Activated T-helper 1 cell treated with Interleukin-2 at 50 U/mL for 16 hours (primary cell): ENCODE measurements at places on chromosomes 5 and 9.

- no peak for DNase-seq
Measured at GRCh38 chr5:171615705-171616640, 169.6 kb upstream of the SMIM23 start.

DNA sequence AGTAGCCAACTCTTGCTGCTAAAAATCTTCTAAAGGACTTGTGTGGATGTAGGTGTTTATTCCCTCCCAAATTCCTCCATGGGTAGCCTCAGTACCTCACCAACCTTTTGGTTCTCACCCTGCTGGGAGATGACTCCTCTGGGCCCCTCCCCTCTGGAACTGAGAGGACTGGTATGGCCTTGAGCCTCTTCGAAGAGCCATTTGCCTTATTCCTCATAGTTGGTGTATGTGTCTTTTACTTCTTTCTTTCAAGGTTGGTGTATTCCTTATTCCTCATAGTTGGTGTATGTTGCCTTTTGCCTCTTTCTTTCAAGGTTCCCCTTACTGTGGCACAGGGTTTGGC is 48.3 kb downstream of the GNAQ start:
- DNase-seq = no peak

DNA sequence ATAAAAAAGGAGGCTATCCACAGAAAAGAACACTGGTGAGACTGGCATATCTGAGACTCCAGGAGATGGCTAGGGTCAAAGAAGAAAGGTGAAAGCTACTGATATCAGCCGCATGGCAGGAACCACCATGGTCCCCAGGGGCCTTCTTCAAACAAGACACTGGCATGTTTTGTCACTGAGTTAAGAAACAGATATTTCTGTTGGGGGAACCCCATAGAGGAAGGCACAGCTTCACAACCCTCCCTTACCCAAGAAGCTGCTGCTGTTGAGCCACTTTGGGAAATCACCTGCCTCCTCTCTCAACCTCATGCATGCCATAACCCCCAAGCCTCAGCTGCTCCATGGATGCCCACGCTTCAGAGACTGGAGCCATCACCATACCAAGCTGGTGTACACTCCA is 13.3 kb upstream of the BTNL3 start:
- no peak for DNase-seq

DNA sequence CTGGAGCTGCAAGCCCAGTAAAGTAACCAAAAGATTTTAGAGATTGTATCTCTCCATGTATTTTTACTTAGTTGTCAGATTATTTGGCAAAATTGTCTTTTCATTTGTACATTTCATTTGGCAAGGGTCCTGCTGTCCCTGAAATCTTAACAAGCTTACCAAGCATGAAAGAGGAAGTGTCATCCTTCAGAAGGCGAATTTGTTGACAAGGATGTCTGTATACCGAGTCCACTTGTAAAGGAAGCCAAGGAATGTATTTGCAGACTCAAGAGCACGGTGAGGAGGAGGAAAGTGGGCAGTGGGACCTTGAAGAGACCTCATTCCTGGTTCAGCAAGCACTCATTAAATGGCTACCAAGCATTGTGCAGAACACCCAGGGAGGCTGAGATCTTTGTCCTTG is 7.5 kb upstream of the OTULINL start:
- no peak for DNase-seq

- DNase-seq = no peak
Measured at GRCh38 chr9:123517512-123517911, 161.5 kb downstream of the CRB2 start.

- no peak for DNase-seq
Measured at GRCh38 chr5:62717301-62717933, 138.8 kb downstream of the LRRC70 start.

DNA sequence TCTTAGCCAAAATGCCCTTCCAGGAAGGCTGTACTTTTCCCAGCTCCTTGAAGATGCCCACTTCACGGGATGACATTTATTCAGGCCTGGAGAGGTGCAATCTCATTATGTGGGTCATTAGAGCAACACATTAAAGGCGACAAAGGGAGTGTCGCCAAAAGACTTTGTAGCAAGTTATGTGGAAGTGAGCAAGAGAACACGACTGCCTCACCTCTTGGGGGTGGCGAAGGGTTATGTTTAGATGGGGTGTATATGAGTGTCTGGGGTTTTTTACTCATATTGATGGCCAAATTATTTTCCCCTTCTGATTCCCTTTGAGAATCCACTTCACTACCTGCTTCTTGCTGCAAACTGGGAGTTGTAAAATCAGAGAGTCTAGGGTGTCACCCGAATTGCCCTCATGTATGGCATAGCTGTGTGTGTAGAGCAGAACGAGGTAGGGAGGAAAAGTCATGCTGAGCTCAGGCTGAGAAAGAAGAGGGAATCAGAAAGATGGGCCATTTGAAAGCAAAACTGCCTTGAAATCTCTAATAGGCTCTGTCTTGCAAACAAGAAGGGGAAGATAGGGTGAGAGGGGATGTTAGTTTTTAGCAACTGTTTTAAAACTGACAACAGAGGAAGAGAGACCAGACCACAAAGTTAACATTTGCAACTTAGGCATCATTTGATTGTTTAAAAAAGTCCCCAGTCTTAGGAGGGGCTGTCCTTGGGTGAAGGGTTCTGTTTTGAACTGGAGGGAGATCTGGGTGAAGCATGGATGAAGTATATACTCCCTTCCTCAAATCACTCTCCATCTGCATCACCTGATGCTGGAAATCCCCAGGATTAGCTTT is 97.1 kb upstream of the IL12B start:
- DNase-seq = no peak

GRCh38 chr5:34611464-34612415 is 44.4 kb upstream of the RAI14 start:
- DNase-seq = no peak

GRCh38 chr5:131587541-131587940 is 47.5 kb downstream of the RAPGEF6 start:
- no peak for DNase-seq

GRCh38 chr5:178471711-178472110 is 118.5 kb downstream of the COL23A1 start:
- DNase-seq = no peak

GRCh38 chr9:5560443-5561100 is 50.2 kb downstream of the PDCD1LG2 start:
- DNase-seq = no peak

GRCh38 chr5:9497347-9497746 is 48.5 kb downstream of the SEMA5A start:
- DNase-seq = no peak

DNA sequence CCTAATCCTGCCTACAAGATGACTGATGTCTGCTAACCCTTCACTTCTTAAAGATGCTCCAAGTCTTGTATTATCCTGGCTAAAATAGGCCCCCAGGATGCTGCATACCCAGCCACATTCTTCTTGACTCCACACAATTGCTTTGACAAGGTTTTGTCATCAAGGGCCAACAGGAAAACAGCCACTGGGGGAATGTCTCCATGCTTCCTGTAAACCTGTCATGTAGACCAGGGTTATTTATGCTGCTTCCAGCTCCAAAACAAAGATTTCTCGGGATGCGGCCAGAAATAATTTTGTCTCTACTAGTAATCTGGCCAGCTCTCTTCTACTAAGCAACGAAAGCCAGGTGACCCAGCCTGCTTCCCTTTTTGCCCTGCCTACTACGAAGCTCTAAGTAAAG is 53.8 kb downstream of the SHB start:
- no peak for DNase-seq

- no peak for DNase-seq
Measured at GRCh38 chr5:181043285-181044092, 3.4 kb downstream of the BTNL9 start.

DNA sequence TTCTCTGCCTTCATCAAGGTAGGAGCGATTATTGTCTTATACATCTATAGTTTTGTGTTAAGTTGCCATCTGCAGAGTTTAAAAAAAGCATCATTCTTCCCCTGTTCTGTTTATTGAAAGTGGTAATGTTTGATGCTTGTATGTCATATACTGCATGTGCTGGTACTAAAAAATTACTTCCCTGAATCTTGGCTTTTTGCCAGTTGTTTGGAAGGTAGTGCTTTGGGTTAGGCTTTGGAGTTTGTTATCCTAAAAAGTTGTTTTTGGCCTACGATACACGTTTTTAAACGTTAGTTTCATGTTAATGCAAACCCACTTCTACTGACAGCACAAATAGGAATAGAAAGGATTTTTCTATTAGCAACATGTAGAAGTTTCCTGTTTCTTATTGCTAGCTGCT is 158.3 kb downstream of the GIN1 start:
- DNase-seq = no peak

DNA sequence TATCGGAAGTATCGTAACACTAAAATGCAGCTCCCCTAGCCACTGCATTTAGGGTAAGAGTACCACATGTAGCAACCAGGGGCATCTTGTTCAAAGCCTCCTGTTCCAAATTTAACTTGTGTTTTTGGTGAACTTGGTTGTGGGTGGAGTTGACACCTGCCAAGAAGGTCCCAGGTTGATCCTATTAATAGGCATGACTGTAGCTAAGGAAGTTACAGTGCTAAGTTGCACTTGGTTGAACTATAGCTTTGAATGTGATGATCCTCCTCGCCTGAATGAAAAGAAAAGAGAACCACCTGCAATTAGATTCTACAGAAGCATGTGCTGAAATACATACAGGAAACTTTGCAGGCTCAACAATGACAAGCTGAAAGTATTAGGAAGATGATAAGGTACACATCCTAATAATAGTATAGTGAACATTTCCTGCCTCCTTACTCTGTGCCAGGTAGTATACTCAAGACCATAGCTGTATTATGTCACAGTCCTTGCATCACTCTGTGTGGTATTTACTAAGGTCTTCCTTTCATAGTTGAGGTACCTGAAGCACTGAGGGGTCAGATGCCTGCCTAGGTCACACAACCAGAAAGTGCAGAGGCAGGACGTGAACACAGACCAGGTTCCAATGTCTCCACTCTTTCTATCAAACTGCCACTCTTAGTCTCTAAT is 64.5 kb upstream of the PIP5K1B start:
- DNase-seq = no peak

DNA sequence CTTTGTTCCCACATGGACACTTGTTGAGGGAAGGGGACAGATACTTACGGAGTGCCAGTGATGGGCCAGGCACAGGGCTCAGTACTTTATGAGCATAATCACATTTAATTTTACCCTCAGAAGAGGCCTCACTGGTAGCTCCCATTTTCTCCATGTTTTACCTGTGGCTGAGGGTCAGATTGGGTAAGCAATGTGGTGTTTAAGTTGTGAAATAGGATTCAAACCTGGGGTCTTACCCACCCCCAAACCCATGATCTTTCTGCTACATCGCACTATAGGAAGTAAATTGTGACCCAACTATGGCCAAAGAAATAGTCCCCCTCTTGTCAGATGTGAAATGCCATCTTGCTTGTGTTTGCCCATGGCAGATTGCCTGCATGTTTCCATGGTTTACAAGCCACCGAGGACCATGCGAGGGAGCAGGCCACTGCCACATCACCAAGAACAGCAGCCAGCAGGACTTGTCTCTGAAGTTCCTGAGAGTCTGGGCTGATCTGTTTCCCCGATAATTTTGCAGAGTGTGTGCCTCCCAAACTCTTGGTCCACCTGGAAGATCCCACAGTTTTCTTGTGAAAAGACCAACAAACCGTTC is 95.4 kb downstream of the MACROH2A1 start:
- DNase-seq = no peak

DNA sequence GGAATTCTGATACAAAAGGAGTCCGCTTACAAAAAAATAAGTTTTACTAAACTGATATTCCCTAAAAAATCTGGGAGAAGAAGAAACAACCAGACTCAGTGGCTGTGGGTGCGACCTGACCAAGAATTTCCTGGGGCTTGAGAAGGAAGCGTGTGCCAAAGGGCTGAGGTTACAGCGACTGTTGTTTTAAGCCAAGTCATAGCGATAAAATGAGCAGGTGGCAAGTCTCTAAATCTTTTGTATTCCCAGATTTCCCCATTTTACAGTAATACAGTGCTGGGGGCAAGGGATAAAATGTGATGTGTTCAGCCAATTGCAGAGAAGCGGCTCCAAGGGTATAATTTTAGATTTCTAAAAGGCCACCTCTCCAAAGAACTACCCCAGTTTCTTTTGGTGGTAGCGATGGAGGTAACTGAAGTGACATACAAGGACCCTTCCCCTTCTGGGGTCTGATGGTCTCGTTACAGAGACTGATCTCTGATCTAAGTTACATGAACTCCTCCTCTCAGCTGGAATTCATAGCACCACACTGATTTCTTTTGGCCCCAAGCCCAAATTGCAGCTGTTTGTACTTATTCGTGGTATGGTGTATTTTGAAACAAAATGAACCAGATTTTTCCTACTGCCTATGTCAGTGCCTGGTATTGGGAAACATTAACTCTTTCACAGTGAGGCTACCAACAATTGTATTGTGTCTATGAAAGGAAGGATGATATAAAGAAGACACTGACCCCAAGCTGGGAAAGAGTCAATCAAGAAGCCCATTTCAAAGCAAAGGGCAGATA is 41.6 kb downstream of the LPAR1 start:
- no peak for DNase-seq

DNA sequence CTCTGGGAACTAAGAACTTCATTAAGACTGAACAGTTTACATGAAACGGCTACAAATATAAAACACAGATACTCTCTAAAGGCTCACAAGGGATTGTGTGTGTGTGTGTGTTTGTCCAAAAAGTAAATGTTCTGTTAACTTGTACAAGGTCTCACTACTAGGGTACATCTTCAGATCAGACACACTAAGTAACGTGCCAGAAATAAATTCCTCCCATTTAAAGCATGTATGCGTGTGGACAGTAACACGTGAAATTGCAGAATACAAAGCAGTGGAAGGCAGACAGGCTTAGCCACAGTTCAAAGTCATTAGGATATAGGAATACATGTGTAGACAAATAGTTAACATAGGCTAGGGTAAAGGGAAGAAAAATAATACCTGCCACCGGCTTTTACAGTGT is 1.8 kb downstream of the BNC2 start:
- no peak for DNase-seq

- DNase-seq = no peak
Measured at GRCh38 chr9:120424248-120424647, 155.7 kb downstream of the CDK5RAP2 start.

- DNase-seq = no peak
Measured at GRCh38 chr9:14710804-14711203, 11.7 kb downstream of the CER1 start.

GRCh38 chr5:144467792-144468191 is 297.1 kb downstream of the KCTD16 start:
- no peak for DNase-seq

DNA sequence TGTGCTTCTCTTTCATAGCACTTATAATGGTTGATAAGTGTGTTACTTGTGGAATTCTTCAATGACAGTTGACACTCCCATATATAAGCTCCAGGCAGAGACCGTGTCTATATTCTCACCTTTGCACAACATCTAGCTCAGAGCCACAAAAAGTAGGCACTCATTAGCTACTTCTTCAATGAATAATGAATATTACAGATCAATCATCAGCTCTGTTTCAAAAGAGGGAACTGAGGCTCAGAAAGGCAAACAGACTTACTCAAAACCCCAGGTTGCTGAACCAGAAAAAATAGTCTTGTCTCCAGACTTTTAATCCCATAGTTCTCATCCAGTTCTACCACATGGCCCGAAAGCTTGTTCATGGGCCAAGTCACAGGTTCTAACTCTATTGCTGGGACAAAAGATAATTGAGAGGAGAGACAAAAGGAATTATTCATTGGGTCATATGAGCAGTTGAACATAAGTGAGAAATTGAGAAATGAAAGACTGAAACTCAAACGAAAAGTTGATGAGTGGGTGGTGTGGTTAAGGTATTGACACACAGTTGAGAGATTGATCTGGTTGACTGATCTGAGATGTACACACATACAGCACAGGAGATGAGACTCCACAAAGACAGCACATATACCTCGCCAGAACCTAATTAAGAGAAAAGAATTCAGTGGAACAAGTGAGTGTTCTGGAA is 381.6 kb downstream of the EFNA5 start:
- no peak for DNase-seq

GRCh38 chr9:18594837-18595236 is 120.9 kb downstream of the ADAMTSL1 start:
- no peak for DNase-seq

- no peak for DNase-seq
Measured at GRCh38 chr5:64838803-64839202, 70.1 kb downstream of the CWC27 start.
